ENCODE measurements at places on chromosomes 13 and 19. TPM values are rescaled to one million over a fixed set of nuclear protein-coding genes. Genes with fewer than 3 reads are reported as not detected.

DNA sequence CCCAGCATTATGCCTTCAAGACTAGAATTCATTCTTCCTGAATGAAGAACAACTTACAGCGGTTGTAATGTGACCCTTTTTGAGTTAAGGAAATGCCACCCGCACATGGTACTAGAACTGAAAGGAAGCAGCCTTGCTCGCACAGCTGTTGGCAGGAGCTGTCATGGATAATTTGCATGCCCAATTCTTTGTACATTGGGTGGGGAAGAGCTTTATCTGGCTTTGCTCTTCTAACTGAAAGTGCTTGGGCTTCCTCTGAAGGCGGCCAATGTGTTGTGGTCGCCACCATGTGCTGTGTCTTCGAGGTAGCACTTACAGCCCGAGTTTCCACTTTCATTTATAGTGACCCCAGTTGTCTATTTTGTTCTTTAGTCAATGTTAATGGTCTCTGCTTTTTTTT is 3.4 kb downstream of the CCNE1 start:
- no peak for DNase-seq

DNA sequence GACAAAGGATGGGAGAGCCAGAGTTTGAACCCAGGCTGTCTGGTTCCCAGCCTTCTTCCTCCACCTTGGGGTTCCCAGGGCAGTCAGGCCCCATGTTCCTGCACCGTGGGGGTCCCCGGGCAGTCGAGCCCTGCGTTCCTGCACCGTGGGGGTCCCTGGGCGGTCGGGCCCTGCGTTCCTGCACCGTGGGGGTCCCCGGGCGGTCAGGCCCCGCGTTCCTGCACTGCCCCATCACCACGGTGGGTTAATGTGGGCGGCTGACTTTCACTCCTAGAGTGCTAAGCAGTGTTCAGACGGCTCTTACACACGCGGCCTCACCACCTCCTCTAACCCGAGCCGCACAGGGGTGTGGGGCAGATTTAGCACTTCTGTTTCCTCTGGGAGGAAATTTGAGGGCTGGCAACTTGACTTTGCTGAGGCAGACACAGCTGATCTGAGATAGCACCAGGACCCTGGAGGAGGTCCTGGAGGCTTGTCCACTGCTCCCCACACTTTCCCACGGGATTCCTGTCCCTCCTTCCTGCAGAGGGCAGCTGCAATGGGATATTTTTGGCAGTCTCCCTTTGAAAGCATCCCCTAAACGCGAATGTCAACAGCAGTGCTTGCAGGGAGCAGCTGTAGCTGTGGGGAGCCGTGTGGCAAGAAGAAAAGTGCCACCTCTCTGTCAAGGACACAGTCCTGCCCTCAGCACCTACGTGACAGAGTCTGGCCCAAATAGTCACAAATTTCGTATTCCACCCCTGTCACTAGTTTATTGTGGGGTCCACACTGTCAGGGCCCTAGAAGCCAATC is 239.4 kb downstream of the TEX29 start:
- DNase-seq = no peak

OR7E24 gene
- not detected for polyA plus RNA-seq

CEACAM3 gene
- polyA plus RNA-seq = 0.12 TPM

IGFL2 gene
- 1.1 TPM for polyA plus RNA-seq

DNA sequence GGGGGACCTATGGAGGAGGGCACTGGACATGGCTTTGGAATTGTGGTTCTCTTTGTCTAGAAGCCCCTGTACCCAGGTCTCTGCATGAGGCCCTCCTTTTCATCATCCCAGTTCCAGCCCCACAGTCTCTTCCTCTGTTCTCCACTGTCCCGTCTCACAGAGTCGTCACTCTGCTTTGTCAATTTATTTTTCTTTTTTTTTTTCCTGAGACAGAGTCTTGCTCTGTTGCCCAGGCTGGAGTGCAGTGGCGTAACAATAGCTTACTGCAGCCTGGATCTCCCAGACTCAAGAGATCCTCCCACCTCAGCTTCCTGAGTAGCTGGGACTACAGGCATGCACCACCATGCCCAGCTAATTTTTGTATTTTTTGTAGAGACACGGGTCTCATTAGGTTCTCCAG is 619 bp upstream of the EXOC3L2 start:
- no peak for DNase-seq

GRCh38 chr13:99614465-99614885 is 113.2 kb downstream of the TM9SF2 start:
- no peak for DNase-seq

DNA sequence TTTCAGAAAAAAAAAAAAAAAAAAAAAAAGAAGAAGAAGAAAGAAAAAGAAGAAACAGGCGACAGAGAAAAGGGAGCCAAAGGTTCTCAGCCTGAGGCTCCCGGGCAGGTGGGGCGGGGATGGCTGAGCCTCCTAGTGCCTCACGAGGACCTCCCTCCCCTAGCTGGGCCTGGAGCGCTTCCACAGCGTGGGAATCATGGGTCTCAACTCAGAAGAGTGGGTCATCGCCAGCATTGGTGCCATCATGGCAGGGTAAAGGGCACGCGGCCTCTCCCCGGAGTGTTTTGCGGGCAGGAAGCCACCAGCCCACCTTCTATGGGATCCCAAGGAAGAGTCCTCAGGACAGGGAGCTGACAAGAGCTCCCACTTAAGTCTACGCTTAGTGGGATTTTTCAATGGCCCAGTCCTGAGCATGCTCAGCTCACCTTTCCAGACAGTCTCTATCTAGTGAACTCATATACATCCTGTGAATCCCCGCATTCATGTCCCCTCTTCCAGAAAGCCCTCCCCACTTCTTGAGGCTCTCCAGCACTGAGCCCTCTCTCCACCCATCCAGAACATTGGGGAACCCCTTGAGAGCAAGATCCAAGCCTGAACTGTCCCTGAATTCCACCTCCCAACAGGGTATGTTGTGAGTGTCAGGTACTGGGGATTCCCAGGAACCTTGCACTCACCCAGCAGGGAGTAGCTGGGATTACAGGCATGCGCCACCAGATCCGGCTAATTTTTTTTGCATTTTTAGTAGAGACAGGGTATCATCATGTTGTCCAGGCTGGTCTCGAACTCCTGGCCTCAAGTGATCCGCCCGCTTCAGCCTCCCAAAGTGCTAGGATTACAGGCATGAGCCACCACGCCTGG is 69.6 kb downstream of the ACSBG2 start:
- DNase-seq = no peak

- DNase-seq = no peak
Observed at GRCh38 chr19:47450478-47450877, 21.2 kb downstream of the SLC8A2 start.

KCTD4 gene
- polyA plus RNA-seq = not detected

DNA sequence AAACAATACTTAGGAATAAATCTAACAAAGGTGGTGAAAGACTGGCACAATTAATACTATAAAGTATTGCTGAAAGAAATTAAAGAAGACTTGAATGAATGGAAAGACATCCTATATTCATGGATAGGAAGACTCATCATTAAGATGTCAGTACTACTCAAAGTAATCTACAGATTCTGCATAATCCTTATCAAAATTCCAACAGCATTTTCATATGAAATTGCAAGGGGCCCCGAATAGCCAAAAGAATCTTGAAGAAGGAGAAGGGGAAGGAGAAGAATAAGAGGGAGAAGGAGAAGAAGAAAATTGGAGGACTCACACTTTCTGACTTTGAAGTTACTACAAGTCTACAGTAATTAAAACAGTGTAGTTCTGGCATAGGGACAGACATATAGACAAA is 25.6 kb upstream of the LRP3 start:
- DNase-seq = no peak

GRCh38 chr13:30147421-30147820 is 159.9 kb downstream of the KATNAL1 start:
- no peak for DNase-seq

PPP1R13L gene
- 17.2 TPM for polyA plus RNA-seq

GRCh38 chr13:111561091-111561781 is 240.8 kb downstream of the TEX29 start:
- DNase-seq = no peak

HSPH1 gene
- 72.9 TPM for polyA plus RNA-seq

KASH5 gene
- not detected for polyA plus RNA-seq

DNA sequence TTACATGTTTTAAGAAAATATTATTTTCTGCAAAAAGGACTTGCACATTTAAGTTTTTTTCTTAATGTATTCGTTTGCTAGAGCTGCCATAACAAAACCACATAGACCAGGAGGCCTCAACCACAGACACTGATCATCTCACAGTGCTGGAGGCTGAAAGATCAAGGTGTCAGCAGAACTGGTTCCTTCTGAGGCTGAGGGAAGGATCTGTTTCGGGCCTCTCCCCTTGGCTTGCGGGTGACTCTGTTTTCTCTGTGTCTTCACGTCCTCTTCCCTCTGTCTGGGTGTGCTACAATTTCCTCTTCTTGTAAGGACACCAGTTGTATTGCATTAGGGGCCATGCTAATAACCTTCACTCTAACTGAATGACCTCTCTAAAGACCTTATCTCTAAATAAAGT is 364.2 kb downstream of the IRS2 start:
- no peak for DNase-seq

- no peak for DNase-seq
Observed at GRCh38 chr19:4385291-4386040, 14.9 kb downstream of the SH3GL1 start.

FOSB gene
- polyA plus RNA-seq = 260 TPM

DNA sequence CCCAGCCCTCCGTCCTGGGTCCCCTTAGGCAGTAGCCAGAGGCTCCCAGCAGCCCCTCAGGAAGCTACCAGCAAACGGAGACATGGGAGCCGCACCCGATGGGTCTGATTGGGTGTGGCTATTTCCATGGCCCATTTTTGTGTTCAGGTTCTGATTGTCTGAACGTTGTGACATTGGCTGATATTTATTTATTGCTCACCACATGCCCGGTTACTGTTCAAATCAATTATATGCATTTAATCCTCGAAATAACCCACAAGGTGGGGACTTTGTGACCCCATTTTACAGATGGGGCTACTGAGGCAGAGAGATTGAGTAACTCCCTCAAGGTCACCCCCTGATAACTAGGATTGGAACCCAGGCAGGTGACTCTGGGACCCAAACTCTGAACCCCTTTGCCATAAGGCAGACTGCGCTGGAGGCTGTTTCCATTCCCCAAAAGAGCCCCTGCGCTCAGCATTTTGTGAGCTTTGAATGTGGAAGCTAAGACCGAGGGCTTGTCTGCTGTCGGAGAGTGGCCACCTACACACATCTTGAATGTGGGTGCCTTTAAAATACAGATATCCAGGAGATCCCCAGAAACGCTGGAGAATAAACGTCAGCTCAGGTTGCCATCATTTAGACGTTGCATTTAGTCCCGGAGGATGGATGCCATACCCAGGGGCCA is 13.6 kb upstream of the MCF2L start:
- DNase-seq = no peak

GRCh38 chr13:42752731-42753130 is 28.7 kb upstream of the FAM216B start:
- DNase-seq = no peak

DNA sequence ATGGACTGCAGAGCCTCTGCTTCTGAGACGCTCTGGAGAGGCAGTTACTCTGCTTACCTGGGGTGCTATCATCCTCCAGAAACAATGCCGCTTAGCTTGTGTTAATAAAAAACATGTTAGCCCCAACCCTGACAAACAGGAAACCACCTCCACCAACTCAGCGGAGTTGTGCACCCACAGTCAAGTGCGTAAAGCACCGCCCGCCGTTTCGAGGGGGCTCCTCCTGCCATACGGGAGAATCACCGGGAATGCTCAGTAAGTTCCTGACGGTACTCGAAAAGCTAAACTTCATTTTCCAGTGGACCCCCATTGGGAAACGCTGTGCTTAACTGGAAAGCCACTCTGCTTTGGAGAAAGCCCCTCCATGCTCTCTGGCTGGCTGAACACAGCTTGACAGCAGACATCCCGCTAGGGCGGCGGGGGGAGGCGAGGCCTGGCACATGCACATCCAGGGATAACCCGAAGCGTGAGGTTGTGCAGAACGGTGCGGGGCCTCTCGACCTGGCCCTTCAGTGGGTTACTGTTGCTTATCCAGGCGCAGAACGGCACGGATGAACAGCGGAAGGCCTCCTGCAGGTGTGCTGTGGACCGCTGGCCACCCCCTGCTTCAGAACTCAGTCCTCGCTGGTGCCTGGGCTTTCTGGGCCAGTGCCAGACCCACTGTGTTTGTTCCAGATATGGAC is 17.1 kb downstream of the GAS6 start:
- no peak for DNase-seq

DNA sequence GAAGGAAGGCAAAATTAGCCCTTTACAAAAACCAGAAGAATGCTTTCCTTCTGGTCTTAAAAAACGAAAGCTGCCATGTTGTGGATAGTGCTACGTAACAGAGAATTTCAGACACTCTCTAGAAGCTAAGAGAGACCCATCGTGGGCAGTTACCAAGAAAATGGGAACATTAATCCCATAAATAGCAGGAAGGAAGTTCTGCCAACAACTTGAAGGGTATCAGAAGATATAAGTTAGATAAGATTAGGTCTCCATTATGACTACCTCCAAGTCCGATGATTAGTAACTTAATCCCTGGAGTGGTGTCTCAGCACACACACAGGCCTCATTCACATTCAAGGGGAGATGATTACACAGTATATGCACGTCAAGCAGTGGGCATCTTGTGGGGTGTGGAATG is 115.7 kb upstream of the TRPC4 start:
- no peak for DNase-seq

DNA sequence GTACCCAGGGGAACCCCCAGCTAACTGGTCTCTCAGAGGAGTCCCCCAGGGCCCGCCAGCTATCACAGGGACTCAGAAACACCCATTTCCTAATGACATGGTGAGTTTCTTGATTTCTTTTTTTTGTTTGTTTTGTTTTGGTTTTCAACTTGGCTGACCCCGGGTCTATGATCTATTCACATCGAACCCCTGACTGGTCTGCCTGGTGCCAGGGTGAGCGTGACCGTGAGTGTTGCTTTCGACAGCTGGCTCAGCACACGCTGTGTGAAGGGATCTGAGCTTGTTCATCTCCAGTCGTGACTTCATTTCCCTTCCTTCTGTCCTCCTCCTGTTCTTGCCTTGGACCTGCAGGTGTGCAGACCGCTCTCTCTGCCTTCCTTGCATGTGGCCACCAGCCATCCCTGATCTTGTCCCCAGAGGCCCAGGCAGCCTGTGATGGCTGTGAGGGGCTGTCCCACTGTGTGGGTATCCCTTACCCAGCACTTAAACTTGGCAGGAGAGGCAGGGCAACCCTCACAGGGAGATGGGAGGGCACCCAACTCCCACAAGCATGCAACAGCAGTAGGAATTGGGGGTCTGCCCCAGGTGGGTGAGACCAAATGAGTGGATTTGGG is 26.2 kb downstream of the TMEM161A start:
- DNase-seq = no peak

Data from left lung (tissue), 14 donors.